ENCODE measurements at places on chromosomes 12 and 14.

- DNase-seq = no peak
These were observed 67.0 kb downstream of the PITPNM2 start for GRCh38 chr12:123083661-123084571.

- DNase-seq = no peak
These were observed 2.4 kb downstream of the ABCB9 start for GRCh38 chr12:122963941-122964265.

GRCh38 chr12:28189784-28190320 is 404 bp upstream of the CCDC91 start:
- no peak for DNase-seq

DNA sequence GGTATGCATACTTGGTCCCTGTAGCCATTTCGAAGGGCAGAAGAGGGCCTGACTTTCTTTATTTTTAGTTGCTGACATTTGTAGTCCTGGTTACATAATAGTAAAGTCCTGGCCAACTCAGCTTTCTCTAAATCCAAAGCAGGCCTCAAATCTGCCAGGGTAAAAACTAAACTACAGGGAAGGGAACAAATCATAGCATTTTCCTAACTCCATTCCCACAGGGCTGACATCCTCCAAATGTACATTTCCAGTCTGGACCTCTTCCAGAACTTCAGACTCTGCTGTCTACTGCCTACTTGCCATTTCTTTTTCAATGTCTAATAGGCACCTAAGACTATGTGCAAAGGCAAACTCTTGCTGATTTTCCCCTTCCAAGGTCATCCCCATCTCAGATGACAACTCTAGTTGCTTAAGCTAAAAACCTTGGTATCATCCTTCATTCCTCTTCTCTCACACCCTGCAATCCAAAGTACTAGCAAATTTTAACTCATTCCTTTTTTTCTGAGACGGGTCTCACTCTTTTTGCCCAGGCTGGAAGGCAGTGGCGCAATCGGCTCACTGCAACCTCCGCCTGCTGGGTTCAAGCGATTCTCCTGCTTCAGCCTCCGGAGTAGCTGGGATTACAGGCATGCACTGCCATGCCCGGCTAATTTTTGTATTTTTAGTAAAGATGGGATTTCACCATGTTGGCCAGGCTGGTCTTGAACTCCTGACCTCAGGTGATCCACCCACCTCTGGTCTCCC is 2.0 kb downstream of the DDIT3 start:
- no peak for DNase-seq

DNA sequence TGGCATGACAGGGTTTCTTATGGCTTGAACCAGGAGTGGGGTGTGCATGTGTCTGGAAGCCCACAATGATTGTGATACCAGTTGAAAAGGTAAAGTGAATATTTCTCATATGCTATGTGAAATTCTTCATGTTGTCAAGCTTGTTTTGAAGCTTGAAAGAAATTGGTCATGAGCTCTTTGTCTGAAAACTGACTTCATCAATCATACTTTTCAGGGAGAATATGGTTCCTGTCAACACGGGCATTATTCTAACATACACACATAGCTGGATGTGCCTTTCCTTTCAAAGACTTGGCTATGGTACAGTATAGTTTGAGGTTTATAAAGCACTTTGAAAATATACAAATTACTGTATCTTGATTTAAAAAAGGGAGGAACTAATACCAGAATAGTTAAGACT is 158.8 kb downstream of the KCNH5 start:
- no peak for DNase-seq

GRCh38 chr12:969821-970220 is 20.3 kb upstream of the RAD52 start:
- no peak for DNase-seq

DNA sequence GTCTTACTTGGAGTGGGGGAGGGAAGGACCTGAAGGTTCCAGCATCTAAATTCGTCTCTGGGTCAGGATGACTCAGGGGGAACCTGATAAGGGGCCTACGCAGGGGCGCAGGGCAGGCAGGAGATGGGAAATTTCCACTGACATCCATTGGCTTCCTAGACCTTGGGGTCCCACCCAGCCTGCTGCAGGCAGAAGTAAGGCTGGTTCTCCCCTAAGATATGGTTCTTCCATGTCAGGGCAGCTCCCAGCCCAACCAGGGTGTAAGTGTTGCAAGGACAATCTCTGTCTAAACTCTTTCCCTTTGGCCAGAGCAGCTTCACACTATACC is 2.1 kb upstream of the NDRG2 start:
- no peak for DNase-seq

GRCh38 chr12:31222620-31223222 is 103.2 kb downstream of the SINHCAF start:
- no peak for DNase-seq

GRCh38 chr14:78440356-78440894 is 270.3 kb downstream of the NRXN3 start:
- DNase-seq = no peak

GRCh38 chr12:21718403-21718802 is 56.1 kb downstream of the KCNJ8 start:
- DNase-seq = no peak

DNA sequence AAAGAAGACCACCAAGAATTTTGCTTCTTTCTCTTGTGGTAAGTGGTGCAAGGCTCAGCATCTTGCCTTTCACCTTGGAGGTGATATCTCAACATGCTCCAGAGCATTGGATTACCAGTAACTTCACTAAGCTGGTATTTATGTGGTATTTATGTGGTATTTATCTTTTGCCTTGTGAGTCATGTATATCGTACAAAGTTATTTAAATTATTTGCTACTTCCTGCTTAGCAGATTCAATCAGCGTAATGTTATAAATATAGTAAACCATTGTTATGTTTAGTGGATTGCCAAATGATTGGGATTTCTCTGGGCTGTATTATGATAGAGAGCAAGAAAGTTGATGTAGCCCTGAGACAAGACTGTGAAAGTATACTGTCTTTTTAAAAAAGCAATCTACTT is 366.4 kb downstream of the IPO8 start:
- DNase-seq = peak; percentile 69

DNA sequence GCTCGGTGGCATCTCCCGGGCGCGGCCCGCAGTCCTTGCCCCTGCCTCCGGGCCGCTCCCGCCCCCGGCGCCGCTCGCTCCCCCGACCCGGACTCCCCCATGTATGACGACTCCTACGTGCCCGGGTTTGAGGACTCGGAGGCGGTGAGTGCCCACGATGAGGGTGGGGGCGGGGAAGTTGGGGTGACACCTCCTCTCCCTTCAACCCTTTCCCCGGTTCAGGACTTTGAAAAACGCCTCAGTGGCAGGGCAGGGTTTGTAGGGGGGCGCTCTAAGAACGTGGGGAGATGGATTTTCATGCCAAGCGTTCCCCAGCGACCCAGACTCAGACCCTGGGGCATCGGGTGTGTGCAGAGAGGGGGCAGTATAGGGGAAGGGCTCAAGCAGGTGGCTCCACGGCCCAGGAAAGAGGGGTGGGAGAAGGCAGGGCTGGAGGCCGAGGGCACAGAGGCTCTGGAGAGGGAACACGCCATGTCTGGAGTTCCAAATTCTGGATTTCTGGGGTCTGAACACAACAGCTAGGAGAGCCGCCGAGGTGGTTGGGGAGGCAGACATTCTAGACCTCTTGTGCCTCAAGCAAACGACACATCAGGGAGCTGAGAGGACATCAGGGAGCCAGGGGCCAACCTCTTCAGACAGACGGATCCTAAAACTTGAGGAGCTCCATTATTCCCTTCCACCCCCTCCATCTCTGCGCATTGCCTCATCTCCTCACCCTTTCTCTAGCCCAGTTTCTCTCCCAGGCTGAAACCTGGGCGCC is 715 bp downstream of the CACNB3 start:
- no peak for DNase-seq

- no peak for DNase-seq
These were observed 171.8 kb upstream of the ALG10B start for GRCh38 chr12:38144601-38145436.

GRCh38 chr12:51934080-51934479 is 17.4 kb upstream of the ACVR1B start:
- DNase-seq = no peak

DNA sequence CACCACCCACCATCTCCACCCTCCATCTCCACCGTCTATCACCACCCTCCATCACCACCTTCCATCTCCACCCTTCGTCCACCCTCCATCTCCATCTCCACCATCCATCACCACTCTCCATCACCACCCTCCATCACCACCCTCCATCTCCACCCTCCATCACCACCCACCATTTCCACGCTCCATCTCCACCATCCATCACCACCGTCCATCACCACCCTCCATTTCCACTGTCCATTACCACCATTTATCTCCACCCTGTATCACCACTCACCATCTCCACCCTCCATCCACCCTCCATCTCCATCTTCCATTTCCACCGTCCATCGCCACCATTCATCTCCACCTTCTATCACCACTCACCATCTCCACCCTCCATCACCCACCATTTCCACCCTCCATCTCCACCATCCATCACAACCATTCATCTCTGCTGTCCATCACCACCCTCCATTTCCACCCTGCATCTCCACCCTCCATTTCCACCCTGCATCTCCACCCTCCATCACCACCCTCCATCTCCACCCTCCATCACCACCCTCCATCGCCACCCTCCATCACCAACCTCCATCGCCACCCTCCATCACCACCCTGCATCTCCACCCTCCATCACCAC is 6.1 kb upstream of the CEP170B start:
- no peak for DNase-seq

DNA sequence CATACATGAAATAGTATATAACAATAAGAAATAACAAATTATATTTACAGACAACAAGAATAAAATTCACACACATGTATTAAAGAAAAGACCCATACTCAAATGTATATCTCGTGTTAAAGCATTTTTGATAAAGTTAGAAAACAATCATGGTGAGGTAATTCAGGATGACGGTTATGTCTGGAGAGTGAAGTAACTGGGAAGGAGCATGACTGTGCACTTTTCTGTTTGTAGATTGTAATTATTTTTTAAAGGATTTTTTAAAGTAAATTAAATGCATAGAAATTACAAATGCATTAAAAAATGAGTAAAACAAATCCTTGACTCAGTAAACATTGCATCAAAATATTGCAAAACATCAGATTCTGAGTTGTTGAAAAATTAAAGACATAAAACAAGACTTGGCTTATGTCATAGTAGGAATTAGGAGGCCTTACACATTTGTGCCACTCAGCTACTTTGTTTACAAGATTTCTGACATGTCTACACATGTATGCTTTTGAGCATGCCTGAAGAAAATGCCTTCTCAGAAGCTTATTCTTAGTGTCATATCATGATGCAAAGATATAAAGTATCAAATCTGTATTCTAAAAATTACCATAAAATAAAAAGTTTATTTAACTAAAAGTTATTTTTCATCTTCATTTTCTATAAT is 1325.1 kb downstream of the SLC16A7 start:
- no peak for DNase-seq

GRCh38 chr12:63124778-63125177 is 26.2 kb downstream of the AVPR1A start:
- no peak for DNase-seq

DNA sequence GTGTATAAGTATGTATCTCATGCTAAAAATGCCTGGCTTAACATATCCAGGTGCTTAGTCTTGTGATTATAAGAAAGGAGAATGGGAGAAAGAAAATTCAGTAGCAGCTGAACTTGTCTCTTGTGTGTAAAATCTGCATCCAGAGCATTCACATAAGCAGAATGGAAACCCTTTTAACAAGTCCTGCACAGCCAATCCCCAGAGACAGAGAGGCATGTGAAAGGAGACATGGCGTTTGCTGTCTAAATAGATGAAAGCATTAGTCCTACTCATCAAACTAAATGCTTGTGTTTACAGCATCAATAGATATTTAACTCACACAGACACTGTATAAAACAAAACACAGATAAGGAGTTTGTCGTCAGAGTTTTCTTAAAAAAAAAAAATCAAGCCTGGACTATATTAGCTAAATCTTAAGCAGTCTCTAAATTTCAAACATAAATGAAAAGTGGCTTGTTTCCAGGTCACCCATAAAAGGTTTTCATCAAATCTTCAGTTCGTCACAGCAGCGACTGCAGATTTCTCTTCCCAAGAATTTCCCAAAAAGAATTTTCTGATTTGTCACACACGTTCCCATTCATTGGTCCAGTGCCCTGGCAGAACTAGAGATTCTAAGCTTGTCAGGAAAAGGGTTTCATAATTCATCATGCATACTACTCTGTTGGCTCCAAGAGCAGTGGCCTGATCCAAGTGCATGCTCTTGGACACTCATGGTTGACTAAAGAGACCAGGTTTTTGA is 249.2 kb downstream of the BTG1 start:
- DNase-seq = no peak

DNA sequence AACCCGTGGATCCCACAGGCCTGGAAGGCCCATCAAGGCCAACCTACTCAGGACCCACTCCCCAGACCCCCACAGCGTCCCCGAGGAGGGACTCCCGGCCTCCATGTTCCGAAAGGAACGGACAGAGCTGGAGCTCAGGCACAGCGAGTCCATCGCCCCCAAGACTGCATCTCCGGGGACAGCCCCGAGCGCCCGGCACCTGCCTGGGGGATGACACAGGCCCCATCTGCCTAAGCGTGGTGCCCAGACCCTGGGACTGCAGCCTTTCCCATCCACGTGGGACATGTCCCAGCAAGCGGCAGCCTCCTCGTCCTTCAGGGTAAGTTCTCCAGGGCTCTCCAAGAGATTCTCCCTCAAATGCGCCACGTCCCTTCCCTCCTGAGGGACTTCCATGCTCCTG is 12.1 kb upstream of the DIO3 start:
- DNase-seq = no peak

DNA sequence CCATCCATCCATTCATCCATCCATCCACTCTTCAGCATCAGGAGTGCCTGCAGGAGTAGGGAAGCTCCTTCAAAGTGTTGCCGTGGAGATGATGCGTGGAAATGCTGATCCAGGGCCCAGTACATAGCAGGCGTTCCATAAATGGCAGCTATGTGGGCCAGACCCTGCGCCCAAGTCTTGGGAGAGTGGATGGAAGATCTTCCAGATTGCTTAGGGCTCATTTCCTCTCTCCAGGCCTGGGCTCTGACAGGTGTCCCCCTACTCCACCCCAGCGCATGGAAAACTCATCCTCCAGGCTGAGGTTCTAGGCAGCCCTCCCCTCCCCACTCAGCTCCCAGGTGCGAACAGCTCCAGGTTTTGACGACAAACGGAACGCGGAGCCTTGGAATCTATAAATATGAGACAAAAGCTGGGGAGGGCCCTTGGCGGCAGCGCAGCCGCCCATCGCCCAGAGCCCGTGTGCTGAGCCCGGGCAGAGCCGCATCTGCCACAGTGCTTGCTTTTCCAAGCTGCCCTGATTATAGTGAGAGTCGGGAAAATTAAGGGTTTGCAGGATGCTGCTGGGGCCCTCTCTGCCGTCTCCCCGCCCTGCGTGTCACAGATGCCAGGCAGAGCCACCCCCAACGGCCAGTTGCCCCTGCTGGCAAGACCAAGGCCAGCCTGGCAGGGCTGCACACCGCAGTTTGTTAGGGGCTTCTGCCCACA is 1.6 kb downstream of the BEGAIN start:
- no peak for DNase-seq

DNA sequence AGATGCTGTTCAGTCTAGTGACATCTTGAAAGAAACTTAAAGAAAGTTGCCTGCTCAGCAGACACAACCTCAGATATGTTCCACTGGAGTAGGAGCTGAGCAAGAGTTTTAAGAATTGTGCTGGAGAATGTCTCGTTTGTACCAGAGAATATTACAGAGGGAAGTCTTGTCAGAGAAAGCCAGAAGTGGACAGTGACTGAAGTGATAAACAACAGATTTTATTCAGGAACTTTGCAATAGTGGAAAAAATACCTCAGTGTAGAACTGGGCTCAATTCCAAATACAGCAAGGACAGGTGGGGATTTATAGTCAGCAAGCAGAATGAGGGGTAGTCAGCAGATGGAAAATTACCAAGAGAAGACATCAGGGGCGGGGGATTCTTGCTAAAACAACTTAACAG is 18.6 kb downstream of the ZDHHC17 start:
- DNase-seq = no peak

GRCh38 chr14:56491299-56492285 is 88.0 kb upstream of the TMEM260 start:
- DNase-seq = peak; percentile 55
